ENCODE measurements at places on chromosomes 2 and 18.

DNA sequence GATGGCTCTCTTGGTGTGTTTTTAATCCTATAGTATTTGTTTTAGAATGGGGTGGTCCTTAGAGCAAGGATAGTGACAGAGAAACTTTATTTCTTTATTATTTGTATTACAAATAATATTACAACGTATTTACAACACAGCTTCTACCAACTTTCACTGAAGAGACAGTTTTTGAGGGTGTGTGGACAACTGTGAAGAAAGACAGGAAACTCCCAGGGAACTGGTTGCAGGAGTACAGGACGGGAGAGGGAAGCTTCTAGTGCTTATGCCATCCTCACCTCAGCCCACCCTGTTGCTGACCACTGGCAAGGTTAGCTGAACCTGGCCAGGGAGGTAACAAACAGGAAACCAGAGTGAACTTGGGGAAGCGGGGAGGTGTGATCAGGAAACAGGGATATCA lies 251.7 kb downstream of the BCL11A start:
- DNase-seq: no peak

GRCh38 chr2:230690439-230690838 lies 22.2 kb upstream of the CAB39 start:
- DNase-seq: no peak

DNA sequence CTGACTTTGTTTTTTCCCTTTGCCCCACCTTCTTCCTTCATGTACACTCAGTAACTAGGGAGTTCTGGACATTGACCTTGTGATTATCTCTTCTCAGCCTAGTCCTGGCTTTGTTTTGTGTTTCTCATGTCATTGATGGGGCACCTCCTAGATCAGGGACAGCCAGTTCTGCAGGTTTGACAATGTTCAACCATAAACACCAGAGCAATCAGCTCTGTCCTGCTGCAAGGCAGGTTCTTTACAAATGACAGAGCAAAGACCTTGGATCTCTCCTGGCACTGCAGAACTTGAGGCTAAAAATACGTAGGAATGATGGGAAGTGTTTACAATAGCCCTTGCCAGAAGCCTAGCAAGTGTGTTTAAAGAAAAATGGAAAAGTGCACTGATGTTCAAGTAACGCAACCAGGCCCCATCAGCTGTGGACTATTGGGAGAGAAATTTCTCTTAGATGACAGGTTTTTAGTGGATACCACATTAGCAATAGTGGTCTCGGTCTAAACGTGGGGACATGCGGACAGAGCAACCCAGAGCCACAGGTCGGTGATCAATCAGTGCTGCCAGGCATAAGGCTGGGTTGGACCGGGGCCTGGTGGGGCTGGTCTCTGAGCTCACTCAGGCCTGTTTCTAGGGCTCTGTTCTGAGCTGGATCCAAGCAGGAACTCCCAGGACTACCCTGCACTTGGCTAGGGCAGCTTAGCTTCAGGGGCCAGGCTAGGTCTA lies 76.8 kb downstream of the SOWAHC start:
- DNase-seq: no peak

DNA sequence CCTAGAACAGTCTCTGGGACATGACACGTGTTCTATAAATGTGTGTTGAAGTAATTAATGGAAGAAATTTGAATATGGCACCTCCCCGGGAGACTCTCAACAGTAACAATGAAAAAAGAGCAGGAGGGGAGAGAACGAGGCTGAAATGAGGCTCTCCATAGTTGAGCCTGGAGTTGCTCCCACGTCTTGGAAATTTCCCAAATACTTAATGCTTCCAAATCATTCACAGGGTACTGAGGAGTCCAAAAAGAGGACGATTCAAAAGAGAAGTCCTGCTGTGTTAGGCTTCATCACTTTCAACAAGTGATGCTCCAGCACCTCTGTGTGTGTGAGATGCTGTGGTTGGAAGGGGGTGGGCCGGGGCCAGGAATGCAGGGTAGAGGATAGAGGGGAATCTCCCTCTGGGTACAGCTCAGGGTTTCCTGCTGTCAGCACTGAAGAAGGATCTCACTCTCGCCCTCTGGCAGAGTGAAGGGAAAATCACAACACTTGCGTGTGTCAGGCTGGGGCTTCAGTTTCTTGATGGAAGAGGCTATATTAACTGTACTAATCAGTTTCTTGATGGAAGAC lies 18.1 kb upstream of the ZNF407 start:
- DNase-seq: no peak

- no peak for DNase-seq
These were observed 5.2 kb downstream of the KLHL29 start for GRCh38 chr2:23390152-23390551.

- DNase-seq: no peak
These were observed 69.9 kb upstream of the ST3GAL5 start for GRCh38 chr2:85958731-85959130.

GRCh38 chr18:77119851-77120491 lies 12.6 kb downstream of the MBP start:
- no peak for DNase-seq

DNA sequence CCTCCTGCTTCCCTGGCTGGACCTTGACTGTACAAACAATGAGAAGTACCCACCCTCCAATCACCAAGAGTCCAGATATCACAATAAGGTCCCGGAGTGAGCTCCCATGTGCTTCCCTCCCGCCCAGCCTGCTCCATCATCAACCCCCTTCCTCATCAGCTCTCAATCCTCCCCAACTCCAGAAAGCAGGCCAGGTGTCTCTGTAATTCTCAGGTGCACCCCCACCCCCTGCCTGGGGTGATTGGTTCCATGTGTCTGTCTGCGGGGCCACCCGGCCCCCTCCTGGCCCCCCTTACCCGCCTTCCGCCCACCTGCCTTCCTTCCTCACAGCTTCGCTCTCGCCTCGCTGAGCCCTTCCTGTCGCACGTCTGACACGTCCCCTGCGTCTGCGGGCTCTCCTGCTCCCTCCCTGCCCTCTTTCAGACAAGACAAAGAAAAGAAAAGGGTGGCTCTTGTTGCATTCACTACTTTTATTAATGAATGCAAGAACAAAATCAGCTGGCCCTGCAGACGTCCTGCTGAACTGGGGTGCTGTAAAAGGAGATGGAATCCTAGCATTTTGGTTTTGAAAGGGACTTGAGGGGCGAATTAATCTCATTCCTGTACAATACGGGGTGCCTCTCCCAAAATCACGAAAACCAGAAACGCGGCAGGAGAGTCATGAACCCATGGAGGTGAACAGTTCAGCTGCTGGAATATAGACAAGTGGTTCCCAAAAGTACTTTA lies 26.5 kb upstream of the IGFBP2 start:
- DNase-seq: no peak

- no peak for DNase-seq
These were observed 22.9 kb downstream of the TGIF1 start for GRCh38 chr18:3472681-3473544.

GRCh38 chr2:62467100-62467474 lies 38.9 kb downstream of the TMEM17 start:
- DNase-seq: no peak

GRCh38 chr18:12021596-12021995 lies 40.3 kb downstream of the IMPA2 start:
- DNase-seq: no peak

DNA sequence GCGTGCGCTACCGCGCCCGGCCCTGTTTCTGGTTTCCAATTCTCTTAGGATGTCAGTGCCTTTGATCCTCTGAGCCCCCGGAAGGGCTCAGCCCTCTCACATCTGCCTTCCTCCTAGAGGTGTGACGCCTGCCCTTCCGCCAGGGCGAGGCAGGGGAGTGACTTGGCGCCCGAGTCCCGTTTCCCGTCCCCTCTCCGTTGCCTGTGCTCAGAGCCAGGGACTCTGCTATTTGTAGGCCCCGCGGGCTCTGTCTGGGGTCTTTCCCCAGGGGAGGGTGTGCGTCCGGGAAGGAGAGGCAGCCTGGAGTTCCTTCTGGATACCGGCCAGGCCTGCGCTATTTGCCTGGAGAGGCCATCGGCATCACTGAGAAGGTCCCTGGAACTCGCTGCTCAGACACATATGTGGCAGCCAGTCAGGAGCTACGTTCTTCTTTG lies 103.7 kb upstream of the TAF1B start:
- DNase-seq: peak; percentile 98

- DNase-seq: no peak
These were observed 9.5 kb downstream of the SESTD1 start for GRCh38 chr2:179255129-179255528.

- no peak for DNase-seq
These were observed 370.0 kb downstream of the TGIF1 start for GRCh38 chr18:3819961-3820360.

DNA sequence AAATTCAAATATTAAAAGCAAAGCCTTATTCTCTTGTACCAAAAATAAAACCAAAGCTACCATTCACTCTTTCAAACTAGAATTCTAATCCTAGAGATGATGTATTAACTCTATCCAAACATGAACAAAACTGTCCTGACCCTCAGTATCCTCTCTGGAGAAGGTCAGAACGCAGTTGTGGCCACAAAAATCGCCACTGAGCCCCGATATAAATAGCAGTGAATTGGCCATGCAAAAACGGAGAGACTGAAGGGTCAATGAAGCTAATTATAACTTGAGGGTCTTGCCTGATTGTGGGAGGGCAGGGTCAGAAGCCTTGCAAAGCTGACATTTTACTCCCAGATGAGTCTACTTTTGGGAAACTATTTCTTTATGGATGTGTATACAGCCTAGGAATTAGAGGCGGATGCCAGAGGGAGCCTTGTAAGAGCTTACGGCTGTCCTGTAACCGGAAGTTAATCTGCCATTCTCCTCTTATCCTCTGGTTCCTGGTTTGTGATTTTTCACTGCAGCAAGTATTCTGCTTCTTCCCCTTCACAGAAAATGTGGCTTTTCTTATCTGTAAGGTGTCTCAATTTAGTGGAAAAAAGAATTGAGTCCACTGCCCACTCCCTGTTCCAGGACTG lies 28.1 kb downstream of the CAVIN2 start:
- no peak for DNase-seq

DNA sequence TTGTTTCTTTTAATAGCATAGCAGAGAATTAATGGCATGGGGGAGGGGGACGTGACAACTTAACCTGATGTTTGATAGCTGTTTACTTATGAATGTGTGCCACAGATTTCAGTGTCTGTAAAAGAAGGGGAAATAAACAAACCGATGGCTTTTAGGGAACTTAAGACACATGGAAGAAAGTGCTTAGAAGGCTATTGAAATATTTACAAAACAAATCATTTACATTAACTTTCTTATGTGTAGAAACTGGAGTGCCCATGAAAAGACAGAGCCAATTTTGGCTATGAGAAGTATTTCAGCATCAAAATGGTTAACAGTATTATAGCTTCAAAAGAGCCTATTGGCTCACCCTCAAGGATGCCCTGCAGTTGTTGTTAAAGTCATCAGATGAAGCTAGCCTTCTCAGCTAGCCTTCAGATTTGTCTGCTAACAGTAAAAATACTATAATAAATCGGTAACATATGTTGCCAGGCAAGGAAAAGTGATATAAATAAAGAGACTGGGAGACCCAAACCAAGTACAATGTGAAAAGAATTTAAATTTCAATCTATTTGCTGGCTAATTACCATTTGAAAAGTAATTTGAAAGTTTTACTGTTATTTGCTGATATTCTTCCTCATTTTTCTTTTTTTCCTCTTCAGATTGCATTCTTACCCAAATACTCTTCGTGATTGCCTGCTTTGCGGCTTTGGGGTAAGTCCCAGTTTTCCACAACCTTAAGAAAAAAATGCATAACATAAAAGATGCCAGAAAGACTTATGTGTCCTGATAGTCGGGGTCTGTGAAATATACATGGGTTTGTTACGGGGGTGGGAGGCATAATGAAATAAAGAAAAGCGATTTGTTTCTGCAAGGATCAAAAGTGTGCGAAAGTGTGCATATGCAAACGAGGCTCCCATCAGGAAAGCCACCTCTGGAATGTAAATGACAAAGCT lies 256.4 kb downstream of the MEIS1 start:
- no peak for DNase-seq

GRCh38 chr2:8551622-8552074 lies 130.2 kb upstream of the ID2 start:
- no peak for DNase-seq

- peak; percentile 48 for DNase-seq
These were observed 199.9 kb downstream of the ACTR3 start for GRCh38 chr2:114089636-114090319.

DNA sequence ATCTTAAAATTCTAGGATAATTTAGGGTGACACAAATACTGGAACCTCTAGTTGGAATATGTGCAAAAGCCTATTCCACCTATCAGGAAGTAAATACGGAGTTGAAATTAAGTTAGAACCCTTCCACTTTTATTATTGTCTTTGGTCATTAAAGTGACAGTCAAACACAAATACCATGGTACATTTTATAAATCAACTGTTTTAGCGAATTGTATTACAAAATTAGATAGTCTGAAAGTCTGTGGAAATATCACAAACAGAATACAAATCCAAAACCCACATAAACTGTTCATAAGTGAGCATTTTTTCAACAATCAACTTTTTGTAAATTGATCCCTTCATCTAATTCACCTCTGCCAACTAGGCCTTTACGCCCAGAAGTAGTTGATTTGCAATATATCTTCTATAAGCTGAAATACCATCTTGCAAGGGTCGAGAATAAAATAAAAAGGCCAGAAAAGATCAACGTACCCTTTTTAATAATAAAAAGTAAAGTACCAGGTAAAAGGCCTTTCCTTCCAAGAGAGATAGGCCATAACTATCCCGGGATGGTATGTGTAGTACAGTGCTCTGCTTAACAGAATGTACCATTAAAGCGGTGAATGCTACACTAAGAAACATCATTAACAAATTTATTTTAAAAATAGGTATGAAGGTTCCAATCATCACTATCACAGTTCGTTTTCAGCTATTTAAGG lies 1.3 kb downstream of the USP34 start:
- DNase-seq: peak; percentile 35

DNA sequence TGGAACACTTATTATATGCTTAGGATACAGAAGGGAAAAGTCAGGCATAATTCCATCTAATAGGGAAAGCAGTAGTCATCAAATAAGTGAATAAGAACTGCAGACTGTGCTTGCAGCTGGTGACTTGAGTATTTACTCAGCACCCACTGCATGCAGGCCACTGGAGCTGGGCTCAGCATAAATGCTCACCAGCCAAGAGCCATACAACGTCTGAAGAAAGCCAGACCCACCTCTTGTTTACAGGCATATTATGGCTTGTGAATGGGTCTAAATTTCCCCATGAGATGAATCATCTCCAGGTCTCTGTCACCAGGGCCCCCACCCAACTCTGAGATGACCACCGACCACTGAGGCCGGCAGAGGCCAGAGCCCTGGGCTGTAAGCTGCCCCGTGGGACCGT lies 123.8 kb upstream of the PKDCC start:
- DNase-seq: no peak

DNA sequence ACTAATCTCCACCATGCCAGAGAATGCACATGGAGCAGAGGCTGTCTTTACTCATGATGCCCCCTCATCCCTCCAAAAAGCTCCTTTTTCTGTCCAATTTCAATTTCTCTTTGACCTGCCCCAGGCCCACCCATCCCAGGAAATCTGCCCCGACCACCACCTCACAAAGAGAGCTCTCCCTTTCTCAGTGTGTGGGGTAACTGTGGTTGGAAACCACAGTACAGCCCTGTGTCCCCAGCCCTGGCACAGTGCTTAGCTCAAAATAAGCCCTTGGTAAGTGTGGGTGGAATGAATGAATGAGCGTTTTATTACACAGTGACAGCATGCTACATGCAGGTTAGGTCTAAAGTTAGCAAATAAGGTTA lies 43.7 kb upstream of the CAB39 start:
- DNase-seq: no peak

Data from SW480 (cell line).